AG08396 (cell line): ENCODE measurements at places on chromosomes 7 and 10.

DNA sequence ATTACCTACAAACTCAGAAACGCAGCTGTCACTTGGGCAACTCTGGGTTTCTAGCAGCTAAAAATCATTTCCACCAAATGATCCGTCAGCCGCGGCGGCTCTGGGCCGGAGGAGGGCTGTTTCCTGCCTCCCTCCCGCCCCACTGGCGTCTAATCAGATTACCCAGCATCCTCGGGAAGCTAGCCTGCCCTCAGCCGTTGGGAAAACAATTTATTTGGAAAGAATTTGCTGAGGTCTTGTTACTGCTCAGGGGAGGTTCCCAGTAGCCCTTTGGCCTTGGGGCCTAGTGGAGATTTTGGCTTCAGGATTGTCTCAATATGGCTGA lies 65.0 kb upstream of the ADGRA1 start:
- DNase-seq = peak; percentile 41

DNA sequence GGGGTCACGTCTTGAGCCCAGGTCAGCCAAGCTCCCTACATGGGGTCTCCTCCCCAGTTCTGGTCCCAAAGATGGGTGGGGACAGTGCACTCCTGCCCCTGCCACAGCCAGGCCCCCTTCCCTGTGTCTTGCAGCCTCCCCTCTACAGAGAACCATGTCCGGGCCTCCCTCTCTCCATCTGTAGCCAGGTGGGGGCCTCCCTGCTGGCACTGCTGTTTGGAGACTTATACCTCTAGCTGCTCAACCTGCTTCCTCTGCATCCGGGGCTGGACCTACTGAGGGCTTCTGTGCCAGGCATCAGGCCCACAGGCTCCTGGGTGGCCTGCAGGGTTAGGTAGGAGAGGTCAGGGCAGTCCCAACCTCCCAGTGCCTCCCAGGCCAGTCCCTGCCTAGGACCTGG lies 7.9 kb downstream of the SH2B2 start:
- no peak for DNase-seq

DNA sequence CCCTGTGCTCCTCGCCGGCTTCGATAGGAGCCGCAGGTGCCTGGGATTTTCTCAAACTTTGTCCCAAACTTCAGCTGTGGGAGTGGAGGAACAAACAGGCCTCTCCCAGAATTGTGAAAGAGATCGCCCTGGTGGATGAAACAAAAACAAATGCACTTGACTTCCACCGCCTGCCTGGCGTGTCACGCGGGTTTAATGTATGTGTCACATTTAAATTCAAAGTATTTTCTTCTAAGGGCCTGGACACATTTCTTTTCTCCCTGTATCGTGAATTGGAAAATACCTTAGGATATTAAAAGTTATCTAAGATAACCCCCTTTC lies 694 bp upstream of the WASL start:
- peak; percentile 68 for DNase-seq

- DNase-seq = no peak
Measured at GRCh38 chr10:56317603-56318002, 43.5 kb downstream of the ZWINT start.

DNA sequence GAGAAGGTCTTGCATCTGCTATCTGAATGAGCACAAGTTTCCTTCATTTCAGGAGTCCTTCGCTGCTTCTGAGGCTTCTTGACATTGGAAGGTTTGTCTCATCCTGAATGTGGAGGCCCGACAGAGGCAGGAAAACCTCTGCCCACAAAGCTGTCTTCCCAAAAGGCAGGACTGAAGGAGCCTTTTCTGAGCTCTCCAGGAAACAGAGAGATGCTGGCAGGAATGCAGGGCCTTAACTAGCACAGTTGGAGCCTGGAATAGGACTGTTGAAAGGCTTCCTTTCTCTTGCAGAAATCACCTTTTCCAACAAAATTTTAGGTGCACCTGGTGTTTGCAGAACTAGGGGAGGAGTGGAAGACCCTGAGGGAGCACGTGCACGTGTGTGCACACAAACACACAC lies 637.4 kb upstream of the MKI67 start:
- DNase-seq = no peak

- peak; percentile 44 for DNase-seq
Measured at GRCh38 chr10:96496281-96496925, 17.3 kb downstream of the TLL2 start.

DNA sequence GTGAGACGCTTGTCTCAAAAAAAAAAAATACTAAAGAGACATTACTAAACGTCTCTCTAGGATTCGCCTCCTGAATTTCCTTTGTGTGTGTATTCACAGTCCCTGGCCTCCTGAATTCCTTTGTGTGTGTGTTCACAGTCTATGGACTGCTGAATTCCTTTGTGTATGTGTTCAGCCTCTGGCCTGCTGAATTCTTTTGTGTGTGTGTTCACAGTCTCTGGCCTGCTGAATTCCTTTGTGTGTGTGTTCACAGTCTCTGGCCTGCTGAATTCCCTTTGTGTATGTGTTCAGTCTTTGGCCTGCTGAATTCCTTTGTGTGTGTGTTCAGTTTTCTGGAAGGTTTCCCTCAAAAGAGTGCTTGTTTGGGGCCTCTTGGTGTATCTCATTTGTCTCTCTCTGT lies 8.2 kb downstream of the BMS1 start:
- DNase-seq = no peak

DNA sequence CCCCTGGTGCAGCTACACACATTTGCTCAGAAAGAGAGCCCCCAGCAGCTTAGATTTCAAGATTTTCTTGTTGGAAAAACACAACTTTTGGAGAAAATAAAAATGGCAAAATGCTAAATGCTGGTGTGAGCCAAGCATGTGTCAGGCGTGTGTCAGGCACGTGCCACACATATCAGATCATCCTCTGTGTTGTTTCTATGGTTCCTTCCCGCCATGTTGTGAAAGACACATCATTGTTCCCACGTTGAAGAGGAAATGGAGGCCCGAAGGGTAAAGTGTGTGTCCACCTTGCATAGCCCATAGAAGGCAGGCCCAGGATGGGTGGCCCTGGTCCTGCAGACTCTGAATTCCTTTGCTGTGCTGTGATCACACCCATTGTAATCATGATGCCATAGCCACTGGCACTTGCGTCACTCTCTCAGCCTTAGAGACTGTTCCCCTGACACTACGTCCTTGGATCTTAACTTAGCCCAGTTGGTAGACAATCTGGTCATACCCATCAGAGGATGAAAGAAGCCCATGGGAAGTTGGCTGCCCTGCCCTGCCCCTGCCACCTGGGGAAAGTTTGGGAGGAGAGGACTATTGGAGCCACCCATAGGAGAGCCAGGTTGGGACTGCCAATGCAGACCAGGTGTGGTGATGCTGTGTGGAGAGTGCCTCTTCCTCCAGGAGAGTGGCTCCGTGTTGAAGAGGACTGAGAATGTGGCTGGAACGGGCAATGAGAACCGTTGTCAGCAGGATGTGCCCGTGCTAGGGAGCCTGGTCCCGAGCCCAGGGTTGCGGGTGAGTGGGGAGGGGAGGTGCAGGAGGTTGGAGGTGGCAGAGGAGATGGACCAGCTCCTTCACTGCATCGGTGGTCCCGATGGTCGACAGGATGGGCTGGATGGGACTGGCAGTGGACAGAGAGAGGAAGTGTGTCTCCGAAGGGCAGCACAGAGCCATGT lies 65.6 kb upstream of the IGFBP3 start:
- DNase-seq = no peak

- no peak for DNase-seq
Measured at GRCh38 chr7:88928276-88928675, 132.7 kb upstream of the TEX47 start.

- no peak for DNase-seq
Measured at GRCh38 chr10:122014652-122015248, 25.8 kb downstream of the TACC2 start.
